ENCODE measurements at places on chromosomes 1 and 21.

- DNase-seq, result no peak
These were observed 62.5 kb downstream of the PRKAB2 start for GRCh38 chr1:147109762-147110161.

- DNase-seq, result no peak
These were observed 13.6 kb upstream of the CDK11B start for GRCh38 chr1:1672181-1672965.

GRCh38 chr1:191912517-191912916, 245.7 kb upstream of the RGS18 start:
- no peak for DNase-seq

GRCh38 chr1:194175251-194175650, 988.8 kb upstream of the B3GALT2 start:
- DNase-seq, result no peak

GRCh38 chr1:195113471-195113870, 1494.8 kb downstream of the KCNT2 start:
- DNase-seq, result no peak

GRCh38 chr1:233575450-233575849, 38.5 kb upstream of the KCNK1 start:
- DNase-seq, result no peak

GRCh38 chr1:240058049-240058448, 33.6 kb upstream of the FMN2 start:
- no peak for DNase-seq

DNA sequence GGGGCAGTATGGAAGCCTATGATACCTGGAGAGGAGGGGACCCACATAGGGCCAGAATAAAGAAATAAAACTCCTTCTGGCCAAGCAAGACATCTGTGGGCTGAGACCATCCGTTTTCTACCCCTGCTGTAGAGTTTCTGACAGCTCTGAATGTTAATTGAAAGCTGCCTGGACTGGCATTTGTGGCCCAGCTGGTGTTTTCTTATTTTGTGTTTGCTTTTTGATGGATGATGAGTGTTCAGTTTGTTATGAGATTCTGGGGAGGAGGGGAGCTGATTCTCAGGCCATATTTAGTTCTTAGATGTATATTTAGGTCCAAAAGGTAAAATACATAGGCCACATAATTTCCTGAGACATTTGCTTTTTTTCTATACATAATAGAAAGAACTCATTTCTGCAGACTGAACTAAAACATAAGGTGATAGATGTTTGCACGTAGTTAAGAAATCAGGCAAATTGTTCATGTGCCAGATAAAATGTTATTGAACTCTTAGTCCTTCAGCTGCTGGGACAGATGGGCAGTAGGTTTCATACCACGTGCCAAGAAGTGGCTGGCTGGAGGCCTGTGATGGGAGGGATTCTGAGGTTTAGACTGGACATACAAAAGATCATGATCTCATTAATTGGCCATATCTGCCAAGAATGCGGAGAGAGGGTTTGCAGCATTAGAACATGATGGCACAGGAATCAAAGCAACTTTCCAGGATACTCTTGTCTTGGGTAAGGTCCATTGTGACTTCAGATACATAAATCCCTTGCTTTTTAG, 54.1 kb downstream of the DSCAM start:
- no peak for DNase-seq

GRCh38 chr1:25784575-25785051, 15.4 kb upstream of the SELENON start:
- DNase-seq, result no peak

DNA sequence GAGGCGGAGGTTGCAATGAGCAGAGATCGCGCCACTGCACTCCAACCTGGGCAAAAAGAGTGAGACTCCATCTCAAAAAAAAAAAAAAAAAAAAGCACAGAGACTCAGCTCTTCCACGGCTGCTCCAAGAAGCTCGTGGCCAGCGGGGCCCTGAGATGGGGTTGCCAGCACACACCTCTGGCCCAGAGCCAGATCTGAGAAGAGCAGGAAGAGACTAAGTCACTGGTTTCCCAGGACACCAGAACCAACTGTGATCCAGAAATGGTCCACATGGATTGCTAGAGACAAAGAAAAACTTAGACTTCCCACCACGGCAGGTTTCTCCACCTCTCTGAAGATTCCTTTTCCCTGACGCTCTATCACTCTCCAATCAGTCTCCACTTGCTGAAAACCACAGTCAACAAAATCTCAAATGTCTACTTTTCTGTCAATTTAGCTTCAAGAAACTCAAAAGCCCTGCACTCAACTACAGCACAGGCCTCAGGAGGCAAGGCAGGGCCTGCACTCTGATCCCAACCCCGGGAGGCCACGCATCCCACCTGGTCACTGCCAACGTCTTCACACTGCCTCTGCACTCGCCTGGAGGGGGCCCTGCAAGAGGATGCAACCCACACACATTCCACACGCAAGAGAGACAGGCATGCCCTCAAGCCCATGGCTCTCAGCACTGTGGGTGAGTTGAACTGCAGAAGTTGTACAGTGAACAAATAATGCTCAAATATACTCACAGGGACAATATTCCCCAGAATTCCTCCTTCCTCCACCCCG, 79.0 kb downstream of the NPHP4 start:
- no peak for DNase-seq

DNA sequence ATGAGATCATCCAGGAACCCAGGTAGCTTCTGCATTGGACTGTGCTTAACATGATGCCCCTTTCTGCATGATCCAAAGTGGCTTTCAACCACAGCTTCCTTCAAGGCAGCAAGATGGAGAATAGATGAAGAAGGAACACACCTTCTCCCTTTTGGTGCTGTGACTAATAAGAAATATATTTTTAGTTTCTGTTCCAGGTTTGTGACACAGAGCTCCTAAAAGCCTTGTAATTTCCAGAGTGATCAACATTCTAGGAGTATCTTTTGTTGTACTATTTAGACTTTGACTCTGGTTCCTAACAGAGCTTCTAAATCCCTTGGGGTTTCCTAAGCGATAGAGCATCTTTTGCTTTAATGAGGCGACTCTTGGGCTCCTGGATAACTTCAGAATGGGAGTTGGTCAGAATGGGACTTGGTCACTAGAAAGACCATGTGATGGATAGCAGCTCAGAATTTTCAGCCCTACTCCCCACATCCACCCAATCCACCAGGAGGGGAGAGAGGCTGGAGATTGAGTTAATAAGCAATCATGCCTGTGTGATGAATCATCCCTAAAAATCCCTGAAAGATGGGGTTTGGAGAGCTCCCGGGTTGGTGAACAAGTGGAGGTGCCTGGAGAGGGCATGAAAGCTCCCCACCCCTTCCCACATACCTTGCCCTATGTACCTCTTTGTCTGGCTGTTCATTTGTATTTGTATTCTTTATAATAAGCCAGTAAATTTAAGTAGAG, 134.8 kb downstream of the FGGY start:
- no peak for DNase-seq

DNA sequence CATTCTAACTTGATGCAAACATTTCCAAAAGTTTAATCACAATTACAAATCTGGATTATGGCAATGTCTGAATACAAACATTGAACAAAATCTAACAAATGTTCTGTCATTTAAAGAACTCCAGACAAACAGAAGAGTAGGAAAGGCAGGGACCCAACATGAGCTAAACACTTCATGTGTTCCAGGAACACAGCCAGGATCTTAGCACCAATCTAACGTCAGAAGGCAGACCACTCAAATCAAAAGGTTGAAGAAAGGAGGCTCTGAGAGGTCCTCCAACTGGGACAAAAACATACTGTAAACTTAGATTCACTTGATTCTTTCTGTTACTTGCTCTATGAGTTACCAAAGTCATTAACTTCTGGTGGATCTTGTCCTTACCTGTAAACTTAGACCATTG, 374.0 kb downstream of the NEGR1 start:
- DNase-seq, result no peak

- DNase-seq, result no peak
These were observed 37.7 kb downstream of the FAAP20 start for GRCh38 chr1:2156866-2157265.

- DNase-seq, result no peak
These were observed 158.0 kb downstream of the GPATCH2 start for GRCh38 chr1:217472915-217473314.

DNA sequence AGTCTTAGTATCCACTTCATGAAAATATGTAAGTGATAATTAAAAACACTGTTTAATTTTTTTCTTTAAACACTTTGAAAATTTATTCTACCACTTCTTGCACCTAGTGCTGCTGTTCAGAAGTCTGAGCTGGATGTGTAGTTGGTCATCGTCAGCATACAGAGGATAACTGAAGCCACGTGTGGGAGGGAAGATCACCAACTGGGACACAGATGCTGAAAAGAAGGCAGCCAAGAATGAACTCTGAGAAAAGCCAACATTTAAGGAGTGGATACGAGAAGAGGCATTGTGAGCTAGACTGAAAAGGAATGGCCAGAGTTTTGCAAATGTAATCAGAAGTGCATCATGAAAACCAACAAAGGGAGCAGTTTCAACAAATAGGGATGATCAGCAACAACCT, 24.6 kb upstream of the CLCA4 start:
- DNase-seq, result no peak

- no peak for DNase-seq
These were observed at the start of gene LINGO4 for GRCh38 chr1:151805066-151805820. LINGO4 (minus strand) TSS chr1:151805419; CDS start chr1:151802704, 2,715 bp downstream.

DNA sequence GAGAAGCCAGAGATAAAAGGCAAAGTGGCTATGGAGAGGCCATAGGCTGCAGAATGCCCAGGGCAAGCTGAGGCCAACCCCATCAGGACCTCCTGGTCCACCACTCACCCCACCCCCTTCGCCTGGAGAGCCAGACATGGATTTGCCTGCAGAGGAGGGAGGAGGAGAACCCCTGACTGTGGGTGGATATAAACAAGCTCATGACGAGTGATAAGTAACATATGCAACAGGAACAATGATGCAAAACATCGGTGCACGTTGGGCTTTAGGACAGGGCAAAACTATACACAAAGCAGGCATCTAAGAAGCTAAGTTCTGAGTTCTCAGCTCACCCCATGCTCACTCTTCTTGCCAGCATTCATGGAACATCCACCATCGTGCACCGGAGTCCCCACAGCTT, 150.3 kb downstream of the ETS2 start:
- DNase-seq, result no peak

DNA sequence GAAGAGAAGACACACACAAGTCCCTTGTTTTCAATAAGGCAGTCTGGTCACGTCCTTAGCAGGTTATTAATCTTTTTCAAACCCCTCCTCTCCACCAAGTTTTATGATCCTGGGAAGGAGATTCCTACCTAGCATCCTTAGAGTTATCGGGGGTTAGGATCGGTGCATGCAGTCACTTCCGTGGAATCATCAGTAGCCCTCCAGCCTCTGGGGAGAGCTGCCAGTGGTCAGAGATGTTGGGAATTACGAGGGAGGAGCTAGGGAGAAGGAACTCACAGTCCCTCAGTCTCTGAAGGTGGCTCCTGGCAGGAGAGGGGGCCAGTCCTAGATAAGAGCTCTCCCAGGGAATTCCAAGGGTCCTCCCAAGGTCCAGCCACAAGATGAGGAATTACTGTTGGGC, 57.7 kb upstream of the ATP5PO start:
- no peak for DNase-seq

DNA sequence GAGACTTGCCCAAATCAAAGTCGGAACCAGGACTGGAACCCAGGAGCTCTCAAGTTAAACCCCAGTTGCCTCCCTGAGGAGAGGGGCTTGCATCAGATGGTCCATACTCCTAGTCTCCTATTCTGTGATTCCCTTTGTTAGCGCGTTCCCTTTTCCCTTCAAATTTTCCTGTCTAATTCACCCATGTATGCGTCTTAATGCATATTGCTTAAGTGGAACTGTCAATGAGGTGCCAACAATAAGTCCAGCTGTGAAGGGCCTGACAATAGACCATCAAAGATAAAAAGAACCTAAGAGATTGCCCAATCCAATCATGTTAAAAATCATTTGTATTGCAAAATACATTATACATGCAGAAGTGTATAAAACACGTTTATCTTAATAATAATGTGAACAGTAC, 634 bp upstream of the SPATA6 start:
- no peak for DNase-seq

- DNase-seq, result no peak
These were observed 286.9 kb downstream of the DISC1 start for GRCh38 chr1:231913493-231913892.

- peak; percentile 83 for DNase-seq
These were observed at the start of gene TNFRSF1B for GRCh38 chr1:12166834-12167492. TNFRSF1B (plus strand) TSS chr1:12166991; CDS start chr1:12167092, 101 bp downstream.

DNA sequence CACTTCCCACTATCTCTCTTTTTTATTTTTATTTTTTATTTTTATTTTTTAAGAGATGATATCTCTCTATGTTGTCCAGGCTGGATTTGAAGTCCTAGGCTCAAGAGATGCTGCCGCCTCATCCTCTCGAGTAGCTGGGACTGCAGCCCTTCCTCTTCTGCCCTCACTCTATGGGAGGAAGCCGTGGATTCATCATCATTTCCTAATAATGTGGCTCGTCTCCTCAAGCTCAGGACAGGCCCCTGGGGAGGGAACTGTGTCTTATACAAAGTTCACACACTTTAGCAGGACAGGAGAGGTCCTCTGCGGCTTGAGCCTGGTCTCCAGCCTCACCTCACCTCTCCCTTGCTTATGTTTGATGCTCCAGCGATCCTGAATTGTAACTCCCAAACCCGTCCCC, 16.5 kb upstream of the IFFO2 start:
- DNase-seq, result no peak

- DNase-seq, result no peak
These were observed 428.1 kb downstream of the PRDM2 start for GRCh38 chr1:14128096-14128495.

GRCh38 chr21:45959779-45960390, 21.7 kb upstream of the COL6A1 start:
- no peak for DNase-seq

All from GM19239 (cell line).